ENCODE measurements at places on chromosomes 1 and 21.

DNA sequence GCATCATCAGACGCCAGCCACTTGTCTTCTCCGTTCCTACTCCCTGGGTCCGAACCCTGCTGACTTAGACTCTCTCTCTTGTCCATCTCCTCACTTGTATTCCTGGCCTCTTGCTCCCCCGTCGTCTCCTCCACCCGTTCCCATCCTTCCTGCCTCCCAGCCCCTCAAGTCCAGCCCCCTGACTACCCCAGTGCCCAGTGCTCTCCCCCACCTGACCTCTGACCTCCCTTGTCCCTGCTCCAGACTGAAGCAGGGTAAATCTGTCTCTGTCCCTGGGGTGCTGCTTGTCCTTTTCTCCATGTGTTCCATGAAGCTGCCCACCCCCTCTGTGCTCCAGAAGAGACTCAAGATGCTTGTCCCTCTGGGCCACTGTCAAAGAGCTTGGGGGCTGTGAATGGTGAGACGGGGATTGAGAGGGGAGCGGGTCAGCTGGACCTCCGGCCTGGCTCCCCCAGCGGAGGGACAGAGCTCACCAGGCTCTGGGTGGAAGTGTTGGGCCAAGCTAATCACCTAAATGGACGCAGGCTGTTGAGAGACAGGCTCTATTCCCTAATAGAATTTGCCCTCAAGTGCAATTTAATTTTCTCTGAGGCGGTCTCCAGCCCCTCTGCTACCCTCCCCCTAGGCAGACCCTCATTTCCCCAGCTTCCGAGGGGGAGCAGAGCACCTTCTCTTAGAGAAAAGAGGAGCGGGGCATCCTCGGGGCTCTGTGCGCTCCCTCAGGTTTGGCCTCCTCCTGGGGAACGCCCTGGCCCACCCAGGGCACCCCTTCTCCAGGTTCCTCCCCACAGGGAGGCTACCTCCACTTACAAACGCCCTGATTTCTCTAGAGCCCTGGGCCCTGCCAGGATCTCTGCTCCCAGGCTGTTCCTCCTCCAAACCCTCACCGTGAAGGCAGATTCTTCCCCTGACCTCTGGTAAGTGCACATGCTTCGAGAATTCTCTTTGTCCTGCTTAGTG is 11.0 kb upstream of the LHX4 start:
- no peak for ATAC-seq

GRCh38 chr1:223202376-223203033 is 59.5 kb upstream of the TLR5 start:
- no peak for ATAC-seq

- ATAC-seq: no peak
Measured at GRCh38 chr1:39960431-39960958, 5.5 kb downstream of the MFSD2A start.

DNA sequence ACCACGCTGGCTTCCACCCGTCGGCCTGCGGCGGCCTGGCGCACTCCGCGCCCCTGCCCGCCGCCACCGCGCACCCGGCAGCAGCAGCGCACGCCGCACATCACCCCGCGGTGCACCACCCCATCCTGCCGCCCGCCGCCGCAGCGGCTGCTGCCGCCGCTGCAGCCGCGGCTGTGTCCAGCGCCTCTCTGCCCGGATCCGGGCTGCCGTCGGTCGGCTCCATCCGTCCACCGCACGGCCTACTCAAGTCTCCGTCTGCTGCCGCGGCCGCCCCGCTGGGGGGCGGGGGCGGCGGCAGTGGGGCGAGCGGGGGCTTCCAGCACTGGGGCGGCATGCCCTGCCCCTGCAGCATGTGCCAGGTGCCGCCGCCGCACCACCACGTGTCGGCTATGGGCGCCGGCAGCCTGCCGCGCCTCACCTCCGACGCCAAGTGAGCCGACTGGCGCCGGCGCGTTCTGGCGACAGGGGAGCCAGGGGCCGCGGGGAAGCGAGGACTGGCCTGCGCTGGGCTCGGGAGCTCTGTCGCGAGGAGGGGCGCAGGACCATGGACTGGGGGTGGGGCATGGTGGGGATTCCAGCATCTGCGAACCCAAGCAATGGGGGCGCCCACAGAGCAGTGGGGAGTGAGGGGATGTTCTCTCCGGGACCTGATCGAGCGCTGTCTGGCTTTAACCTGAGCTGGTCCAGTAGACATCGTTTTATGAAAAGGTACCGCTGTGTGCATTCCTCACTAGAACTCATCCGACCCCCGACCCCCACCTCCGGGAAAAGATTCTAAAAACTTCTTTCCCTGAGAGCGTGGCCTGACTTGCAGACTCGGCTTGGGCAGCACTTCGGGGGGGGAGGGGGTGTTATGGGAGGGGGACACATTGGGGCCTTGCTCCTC is 1.9 kb downstream of the OLIG2 start:
- no peak for ATAC-seq

GRCh38 chr1:35947547-35947946 is 16.6 kb downstream of the AGO3 start:
- peak; percentile 45 for ATAC-seq

DNA sequence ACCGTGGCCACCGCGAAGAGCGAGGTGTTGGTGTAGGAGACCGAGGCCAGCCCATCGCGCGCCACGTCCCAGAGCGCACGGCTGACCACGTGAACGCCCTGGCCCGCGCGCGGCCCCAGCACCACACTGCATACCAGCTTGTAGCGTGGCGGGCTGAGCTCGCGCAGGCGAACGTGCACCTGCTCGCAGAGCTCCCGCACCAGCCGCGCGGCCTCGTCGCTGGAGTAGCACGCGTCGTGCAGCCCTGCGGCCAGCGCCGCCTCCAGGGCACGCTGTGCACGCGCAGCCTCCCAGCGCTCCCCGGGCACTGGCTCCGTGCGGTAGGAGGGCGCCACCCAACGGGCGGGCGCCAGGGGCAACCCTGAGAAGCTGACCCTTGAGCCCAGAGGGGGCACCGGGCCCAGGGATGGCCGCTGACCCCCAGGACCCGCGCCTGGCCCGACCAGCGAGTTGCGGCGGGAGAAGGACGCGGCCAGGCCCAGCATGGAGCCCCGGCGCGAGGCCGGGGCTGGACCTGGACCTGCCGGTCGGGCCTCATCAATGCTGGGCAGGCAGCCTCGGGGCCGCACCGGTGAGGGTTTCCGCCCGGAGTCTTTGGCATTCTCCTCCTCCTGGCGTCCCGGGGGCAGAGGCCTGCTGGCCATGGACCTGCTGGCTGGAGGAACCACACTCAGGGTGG is 987 bp downstream of the DYNLT4 start:
- ATAC-seq: no peak

DNA sequence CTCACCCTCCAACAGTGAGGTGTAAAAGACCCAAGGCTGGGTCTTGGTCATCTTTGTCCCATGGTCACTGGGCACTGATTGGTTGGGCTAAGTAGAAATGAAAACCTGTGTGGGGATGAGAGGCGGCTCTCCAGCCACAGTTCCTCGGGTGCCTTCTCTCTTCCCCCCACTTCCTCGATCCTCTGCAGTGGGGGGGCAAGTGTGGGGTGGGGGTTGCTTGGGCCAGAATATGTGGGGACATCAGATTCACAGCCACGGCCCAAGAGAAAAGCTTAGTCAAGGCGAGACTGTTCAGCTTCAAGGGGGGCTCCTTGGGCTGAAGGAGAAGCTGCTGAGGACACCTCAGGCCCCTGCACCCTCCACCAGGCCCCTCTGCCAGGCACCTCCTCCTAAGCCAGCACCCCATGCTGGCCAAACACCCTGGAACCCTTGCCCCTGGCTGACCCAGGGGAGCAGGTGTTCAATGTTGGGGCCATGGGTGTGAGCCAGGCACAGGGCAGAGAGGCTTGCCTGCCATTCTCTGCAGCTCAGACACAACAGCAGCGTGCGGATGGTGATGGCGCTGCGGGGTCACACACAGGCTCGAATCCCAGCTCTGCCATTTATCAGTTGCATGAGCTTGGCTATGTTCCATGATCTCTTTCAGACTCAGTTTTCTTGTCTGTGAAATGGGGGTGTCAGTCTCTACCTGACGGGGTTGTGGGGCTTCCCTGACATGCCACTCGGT is 21.0 kb upstream of the TNFRSF1B start:
- ATAC-seq: no peak

DNA sequence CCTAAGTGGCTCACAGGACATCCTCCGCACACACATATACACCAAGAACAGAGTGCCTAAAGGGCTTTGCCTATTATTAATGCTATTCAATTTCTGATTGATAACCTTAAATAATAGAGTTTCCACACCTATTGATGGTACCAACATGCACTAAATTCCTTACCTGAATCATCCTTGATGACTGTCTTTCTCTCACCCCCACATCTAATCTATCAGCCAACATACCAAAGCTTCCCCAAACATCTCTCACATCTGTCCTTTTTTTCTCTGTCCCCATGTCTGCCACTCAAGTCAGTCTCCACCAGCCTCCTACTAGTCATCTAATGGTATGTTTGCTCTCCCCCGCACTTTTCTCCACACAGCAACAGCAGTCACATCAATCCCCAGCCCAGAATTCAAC is 174.4 kb downstream of the DSCAM start:
- no peak for ATAC-seq

All from activated T-helper 17 cell treated with anti-CD3 and anti-CD28 coated beads, Interleukin-2, amount 50 U/mL, for 72 hours (primary cell).